ENCODE measurements at places on chromosomes 12 and 14. TPM values are rescaled to one million over a fixed set of nuclear protein-coding genes. Genes with fewer than 3 reads are reported as not detected.

GRCh38 chr14:69786603-69787002 is 10.4 kb downstream of the SLC10A1 start:
- DNase-seq, result no peak

DNA sequence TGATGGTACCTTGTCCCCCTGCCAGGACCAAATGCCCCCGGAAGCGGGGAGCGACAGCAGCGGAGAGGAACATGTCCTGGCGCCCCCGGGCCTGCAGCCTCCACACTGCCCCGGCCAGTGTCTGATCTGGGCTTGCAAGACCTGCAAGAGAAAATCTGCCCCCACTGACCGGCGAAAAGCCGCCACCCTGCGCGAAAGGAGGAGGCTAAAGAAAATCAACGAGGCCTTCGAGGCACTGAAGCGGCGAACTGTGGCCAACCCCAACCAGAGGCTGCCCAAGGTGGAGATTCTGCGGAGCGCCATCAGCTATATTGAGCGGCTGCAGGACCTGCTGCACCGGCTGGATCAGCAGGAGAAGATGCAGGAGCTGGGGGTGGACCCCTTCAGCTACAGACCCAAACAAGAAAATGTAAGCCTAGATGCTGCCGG is 410 bp downstream of the MYF6 start:
- DNase-seq, result no peak

GRCh38 chr12:1523558-1524050 is 70.8 kb downstream of the FBXL14 start:
- DNase-seq, result no peak

DNA sequence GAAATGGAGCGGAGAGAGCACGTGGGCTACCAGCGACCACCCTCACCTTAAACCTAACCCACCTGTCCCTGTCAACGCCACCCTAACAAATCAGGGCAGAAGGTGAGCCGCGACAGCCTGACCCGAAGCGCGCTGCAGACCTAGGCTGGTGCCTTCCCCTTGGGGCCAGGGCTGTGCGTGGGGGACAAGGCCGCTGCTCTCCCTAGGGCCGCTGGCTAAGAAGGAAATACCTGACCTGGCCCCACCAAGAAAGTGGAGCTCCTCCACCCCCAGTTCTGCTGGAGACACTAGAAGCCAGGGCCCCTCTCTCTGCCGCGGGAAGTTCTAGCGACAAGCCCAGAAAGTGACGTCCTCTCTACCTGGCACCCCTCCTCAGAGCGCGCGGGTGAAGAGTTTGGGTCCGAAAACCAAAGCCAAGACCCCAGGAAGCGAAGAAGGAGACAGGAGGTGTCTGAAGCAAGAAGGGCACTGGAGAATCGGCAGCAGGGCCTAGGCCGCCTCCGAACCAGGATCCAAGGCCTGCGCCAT is 7.5 kb downstream of the SIX1 start:
- no peak for DNase-seq

FICD gene
- 11.6 TPM for polyA plus RNA-seq

NAA25 gene
- 16.1 TPM for polyA plus RNA-seq

DEPDC4 gene
- polyA plus RNA-seq, result 1.5 TPM

IL31 gene
- polyA plus RNA-seq, result not detected

SIX6 gene
- polyA plus RNA-seq, result not detected
